RWPE1 (cell line): ENCODE measurements at places on chromosomes 2 and 18.

- DNase-seq = no peak
These were observed 123.9 kb downstream of the PLEKHM3 start for GRCh38 chr2:207901401-207901800.

- no peak for DNase-seq
These were observed 36.2 kb downstream of the ANKRD44 start for GRCh38 chr2:197274349-197274748.

GRCh38 chr18:60996822-60997221 lies 336.4 kb upstream of the CDH20 start:
- no peak for DNase-seq

- DNase-seq = no peak
These were observed 222.4 kb downstream of the PIK3C3 start for GRCh38 chr18:42177390-42177789.

GRCh38 chr18:36328916-36329315 lies 31.4 kb downstream of the FHOD3 start:
- DNase-seq = no peak

DNA sequence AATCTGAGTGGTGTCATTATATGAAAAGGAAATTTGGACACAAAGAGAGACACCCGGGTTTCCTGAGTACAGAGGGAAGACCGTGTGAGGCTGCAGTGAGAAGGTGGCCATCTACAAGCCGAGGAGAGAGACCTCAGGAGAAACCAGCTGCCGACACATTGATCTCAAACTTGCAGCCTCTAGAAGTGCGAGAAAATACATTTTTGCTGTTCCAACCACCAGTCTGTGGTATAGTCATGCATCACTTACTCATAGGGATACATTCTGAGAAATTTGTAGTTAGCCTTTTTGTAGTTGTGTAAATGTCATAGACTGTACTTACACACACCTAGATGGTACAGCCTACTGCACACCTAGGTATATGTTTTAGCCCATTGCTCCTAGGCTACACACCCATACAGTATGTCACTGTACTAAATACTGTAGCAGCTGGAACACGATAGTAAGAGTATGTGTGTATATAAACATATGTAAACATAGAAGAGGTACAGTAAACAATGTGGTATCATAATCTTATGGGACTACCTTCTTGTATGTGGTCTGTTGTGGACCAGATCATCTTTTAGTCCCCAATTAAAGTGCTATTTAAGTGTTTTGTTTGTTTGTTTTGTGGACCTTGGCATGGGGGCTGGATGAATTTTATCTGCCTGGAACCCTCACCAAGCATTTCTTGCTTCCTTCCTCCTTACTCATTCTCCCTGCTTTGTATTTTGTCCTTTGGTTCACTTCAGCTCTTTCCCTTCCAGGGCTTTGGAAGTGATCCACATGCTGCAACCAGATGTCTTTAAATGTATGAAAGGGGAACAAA lies 38.3 kb upstream of the SESTD1 start:
- DNase-seq = no peak

DNA sequence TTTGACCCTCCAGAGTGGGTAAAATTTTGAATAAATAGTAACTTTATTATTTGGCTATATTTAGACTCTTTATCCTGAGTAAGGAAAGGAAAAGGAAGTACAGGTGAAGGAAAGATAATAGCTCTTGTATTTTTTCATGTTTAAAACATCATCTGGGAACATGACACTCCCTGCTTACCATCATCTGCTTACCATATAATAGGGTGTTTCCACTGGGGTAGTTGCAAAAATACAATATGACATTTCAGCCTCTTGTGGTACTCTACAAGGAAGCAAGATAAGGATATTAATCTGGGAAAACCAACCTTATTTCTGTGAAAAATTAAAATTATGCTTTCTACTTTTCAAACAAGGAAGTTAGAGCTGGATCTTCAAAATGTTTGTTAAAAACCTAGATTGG lies 9.9 kb downstream of the RELCH start:
- no peak for DNase-seq

DNA sequence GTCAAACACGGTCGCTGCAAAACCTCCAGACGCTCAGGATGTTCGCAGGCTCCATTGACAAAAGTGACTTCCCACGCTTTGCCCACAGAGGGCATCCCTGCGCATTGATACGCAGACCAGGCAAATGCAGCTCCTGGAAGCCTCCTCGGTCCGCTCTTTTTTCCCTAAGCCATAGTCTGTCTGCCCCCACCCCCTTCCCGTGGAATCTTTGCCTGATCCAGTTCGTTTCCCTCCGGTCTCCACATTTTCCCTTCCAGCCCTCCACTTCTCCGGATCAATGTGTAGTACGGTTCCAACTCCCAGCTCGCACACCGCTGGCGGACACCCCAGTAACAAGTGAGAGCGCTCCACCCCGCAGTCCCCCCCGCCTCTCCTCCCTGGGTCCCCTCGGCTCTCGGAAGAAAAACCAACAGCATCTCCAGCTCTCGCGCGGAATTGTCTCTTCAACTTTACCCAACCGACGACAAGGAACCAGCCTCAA lies at the start of gene DCC:
Gene DCC, plus strand, starts transcription at position 307 of the 481 bp plus-strand sequence. CDS start 591 bp downstream, outside the sequence.
- peak; percentile 10 for DNase-seq

GRCh38 chr2:233130024-233130423 lies 69.9 kb downstream of the INPP5D start:
- no peak for DNase-seq

DNA sequence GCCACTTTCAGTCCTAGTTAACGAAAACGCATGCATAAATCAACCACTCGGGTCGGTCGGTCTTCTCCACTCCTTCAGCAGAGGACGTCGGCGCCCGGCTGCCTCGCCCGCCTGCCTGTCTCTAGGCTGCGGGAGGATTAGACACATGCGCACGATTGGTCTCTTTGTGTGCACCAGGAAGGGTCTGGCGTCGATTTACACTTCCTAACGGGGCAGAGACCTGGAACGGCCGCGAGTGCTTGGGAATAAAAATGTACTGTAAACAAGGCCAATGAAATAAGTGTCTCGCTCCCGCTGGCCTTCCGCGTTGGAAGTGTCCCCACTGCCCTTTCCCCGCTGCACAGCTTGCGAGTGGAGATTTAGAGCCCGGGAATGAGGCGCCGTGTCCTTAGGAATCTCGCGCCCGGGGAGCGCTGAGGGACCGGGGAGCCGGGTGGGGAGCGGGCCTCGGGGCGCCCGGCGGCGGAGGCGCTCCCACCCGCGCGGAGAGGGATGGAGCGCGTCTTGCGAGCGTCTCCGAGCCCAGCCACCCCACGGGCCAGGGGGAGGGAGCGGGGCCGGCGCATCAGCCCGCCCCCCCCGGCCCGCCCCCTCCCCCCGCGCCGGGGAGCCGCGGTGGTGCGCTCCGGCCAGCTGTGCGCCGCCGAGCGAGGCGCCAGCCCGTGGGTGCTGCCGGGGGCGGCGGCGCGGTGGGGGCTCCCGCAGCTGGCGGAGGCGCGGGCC lies at the start of gene DOK6:
Gene DOK6, plus strand, starts transcription at position 636 of the 723 bp plus-strand sequence.
- DNase-seq = no peak

DNA sequence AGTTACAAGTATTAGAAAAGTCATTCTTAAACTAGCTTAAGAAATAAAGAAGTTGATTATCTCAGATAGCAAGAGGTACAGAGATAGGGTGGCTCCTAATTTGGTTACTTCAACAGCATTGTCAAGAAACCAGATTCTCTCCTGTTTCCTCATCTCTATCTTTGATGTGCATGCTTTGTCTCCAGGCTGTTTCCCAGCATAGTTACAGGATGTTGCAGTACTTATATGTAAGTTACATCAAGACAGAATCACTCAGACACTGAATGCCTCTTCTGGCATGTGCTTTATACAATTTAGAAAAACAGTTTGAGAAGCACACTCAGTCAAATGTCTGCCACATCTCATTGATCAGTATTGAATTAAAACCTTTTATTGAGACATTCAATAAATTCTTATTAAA lies 189.5 kb upstream of the UBE2E3 start:
- DNase-seq = no peak

- no peak for DNase-seq
These were observed 20.8 kb upstream of the CEP68 start for GRCh38 chr2:65035351-65035943.

DNA sequence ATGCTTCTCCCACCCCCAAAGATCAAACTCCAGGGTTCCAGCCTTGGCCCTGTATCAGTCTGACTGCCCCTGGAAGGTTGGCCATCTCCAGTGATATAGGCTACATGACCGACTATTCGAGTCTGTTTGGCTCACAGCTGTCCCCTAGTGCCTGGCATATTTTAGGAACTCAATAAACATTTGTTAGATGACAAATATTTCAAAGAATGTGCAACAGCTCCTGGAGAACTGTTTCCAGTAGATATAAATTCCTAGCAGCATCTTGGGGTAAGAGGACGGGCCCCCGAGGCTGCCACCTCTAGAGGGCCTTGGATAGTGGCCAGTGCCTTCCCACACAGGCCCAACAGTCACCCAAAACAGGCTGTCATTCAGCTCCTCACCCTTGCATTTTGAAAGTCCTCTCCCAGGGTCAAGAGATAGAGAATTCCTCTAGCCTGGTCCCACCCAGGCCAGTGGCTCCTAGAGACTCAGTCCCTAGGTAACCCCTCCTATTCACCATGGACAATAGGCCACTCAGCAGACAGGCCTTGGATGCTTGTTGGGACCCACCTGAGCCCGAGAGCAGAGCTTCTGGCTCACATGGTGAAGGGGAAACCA lies 45.1 kb upstream of the ATP6V1B1 start:
- no peak for DNase-seq

DNA sequence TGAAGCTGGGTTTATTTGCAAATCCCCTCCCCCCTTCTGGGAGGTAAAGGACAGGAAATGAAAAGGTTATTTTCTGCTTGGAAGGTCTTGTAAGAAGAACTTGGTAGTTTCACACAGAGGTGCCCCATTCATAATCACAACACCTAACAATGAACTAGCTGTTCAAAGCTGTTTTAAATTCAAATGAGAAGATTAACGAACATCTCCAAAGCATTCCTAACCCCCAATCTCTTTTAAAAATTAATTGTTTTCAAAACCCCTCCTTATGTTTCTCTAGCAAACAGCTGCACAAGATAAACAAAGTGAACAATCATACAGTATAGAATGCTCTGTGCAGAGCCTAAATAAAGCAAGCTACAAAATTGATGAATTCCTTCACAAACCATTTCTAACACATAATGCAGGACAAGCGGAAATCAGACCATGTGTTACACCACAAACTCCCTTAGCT lies 271.4 kb downstream of the SATB2 start:
- no peak for DNase-seq

DNA sequence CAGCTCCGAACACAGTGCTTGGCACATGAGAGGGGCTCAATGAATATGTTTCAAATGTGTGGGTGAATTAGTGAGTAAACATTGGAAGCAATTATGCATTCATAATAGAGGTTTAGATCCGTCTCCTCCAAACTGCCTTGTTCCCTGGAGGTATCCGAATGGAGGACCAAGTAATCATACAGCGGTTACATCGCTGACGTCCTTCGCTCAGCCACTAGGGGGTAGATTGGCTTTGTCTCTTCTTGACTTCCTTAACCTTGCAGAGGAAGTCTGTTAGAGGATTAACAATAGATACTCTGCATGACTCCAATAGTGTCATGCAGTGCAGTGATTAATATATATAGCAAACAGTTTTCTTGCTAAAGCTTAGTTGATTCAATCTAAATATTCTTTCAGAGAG lies 517.0 kb downstream of the PTPRM start:
- peak; percentile 68 for DNase-seq

GRCh38 chr2:12733846-12734245 lies 17.1 kb downstream of the TRIB2 start:
- DNase-seq = peak; percentile 4

DNA sequence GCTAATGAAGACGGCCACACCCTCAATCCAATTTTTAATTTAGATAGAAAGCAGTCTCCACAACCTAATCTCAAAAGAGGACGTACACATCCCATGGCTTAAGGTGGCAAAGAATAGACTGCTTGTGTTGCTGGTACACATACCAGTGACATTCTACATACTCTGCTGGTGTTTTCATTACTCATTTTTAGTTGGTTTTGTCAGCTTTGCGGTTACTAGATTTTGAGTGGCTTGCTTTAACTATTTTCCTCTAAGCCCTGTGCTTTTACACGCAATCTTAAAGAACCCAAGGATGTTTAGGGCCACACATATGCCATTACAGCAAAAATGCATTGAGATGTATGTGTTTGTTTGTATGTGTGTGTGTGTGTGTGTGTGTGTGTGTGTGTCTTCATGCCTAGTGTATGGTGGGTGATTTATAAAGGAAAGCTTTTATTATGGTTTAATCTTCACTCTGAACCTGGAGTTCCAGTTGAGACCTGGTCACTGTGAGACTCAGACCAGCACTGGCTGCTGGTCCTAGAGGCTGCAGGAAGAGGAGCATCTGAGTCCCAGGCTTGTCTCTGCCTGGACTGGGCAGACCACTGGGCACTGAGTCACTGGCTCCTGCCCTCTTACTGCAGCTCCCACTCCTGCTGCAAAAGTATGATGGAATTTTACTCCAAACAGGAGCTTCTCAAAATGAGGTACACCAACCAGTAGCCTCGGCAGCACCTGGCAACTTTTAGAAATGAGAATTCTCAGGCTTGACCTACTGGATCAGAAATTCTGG lies 415.9 kb downstream of the NBAS start:
- no peak for DNase-seq

DNA sequence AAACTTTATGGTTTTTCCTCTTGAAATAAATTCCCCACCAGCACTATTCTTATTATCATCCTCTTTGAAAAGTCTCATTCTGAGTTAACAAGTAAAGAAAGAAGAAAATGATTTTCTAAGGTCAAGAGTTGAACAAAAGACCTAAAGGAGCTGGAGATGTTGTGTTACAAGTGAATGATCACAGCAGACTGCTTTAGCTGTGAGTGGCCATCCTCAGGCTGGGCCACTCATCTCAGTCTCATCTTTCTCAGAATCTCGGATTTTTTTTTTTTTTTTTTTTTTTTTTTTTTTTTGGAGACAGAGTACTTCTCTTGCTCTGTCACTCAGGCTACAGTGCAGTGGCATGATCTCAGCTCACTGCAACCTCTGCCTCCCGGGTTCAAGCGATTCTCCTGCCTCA lies 133.3 kb downstream of the CDH2 start:
- DNase-seq = no peak

GRCh38 chr2:126893606-126894005 lies 5.1 kb upstream of the TEX51 start:
- DNase-seq = no peak

DNA sequence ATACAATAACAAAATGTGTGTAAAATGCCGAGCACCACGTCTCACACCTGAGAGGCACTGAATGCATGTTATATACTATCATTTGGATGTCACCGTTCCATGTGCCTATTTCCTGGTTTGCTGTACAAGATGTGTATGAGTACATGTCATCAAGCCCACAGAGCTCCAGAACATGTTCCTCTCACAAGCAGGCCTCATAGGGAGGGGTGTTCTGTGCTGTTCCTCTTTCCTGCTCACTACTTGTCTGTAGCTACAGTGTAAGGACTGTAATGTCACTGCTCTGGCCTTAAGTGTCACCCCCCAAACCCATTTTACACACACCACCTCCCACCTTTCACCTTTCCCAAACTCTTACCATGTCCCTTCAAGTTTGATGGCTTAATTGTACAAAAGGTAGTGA lies 1.8 kb downstream of the AFF3 start:
- DNase-seq = no peak

- no peak for DNase-seq
These were observed 73.1 kb downstream of the DNAH7 start for GRCh38 chr2:195995499-195995898.

- DNase-seq = no peak
These were observed 76.9 kb downstream of the ACTR3 start for GRCh38 chr2:113966832-113967231.

- no peak for DNase-seq
These were observed 776 bp upstream of the SPEG start for GRCh38 chr2:219433666-219434467.
